ENCODE measurements at places on chromosomes 2 and 18.

DNA sequence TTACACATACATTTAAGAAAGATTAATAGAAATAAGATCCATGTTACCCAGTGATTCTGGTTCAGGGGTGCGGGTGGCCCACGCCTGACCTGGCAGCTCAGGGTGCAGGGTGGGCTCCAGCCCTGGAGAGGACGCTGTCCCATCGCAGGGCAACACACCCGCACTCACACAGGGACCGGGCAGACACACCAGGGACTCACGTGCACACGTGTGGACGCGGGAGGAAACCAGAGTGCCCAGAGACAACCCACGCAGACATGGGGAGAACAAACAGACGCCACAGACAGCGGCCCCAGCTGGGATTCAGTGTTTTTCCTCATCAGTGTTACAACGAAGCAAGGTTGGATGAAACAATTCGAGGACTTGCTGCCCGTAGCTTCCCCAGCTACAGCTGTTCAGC is 8.4 kb upstream of the ALLC start:
- DNase-seq: no peak

GRCh38 chr2:189499137-189499536 is 57.9 kb downstream of the WDR75 start:
- no peak for DNase-seq

DNA sequence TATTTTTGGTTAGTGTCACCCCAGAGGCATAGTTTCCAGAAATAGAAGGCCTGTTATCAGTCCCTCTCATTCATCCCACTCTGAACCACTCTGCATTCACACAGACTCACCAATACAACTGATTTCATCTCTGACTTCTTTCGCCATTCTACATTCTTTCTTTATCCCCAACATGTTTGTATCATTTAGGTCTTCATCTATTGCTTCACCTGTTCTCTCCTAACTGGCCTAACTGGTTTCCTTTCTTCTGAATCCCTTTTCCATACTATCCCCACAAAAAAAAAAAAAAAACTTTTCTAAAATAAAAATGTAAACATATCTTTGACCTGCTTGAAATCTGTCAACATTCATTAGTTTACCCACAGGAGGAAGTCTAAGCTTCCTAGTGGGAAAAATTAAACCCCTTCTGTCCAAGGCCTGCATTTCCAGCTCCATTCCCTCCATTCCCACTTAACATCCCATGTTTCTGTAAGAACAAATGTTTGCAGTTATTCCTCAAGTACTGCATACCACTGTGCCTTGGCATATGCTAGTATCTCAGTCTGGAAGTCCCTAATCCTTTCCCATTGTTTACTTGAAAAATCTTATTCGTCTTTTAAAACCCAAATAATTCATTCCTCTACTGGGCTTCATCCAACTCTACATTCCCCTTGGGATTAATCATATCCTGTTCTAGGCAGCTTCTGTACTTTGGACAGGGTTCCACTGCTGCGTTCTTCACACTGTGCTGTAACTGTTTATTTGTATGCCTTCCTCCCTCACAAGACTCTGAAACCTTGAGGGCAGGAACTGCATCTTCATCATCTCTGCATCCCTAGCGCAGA is 68.5 kb downstream of the FIGN start:
- no peak for DNase-seq

GRCh38 chr18:79387214-79387613 is 8.5 kb upstream of the NFATC1 start:
- no peak for DNase-seq

DNA sequence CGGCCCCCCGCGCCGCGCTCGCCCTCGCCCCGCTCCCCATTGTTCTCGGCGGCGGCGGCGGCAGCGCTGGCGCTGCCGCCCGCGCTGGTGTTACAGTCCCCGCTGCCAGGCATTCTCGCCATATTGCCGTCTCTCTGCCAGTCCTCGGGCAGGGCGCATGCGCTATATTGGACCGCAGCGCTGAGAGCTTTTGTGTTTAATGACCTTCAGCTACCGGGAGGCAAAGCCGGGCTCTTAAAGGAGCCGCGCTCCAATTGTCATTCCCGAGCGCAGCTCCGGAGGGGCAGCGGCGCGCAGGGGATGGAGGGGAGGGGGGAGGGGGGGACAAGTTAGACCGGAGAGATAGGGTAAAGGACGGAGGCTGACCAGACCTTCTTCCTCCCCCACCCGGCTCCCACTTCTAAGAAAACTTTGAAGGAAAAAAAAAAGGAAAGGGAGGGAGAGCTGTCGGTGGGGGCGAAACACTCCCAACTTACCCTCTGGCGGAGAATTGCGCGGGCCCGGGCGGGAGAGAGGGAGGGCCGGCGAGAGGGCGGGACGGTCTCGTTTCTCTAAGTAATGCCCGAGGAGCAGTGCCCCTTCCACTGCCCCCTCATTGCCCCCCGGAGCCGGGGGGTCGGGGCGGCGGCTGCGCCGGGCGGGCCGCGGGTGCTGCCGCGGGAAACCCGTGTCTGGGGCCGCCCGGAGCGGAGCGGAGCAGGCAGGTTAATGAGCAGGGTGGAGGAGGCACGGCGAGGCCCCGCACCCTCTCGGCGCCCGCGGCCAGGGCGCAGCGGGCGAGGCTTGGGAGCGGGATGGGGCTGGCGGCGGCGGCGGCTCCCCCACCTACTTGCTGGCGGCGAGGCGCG is at the start of gene KCTD1:
TSS of gene KCTD1 (minus strand) at position 139 of the 848 bp plus-strand sequence. CDS start at position 122, 17 bp downstream.
- DNase-seq: no peak

DNA sequence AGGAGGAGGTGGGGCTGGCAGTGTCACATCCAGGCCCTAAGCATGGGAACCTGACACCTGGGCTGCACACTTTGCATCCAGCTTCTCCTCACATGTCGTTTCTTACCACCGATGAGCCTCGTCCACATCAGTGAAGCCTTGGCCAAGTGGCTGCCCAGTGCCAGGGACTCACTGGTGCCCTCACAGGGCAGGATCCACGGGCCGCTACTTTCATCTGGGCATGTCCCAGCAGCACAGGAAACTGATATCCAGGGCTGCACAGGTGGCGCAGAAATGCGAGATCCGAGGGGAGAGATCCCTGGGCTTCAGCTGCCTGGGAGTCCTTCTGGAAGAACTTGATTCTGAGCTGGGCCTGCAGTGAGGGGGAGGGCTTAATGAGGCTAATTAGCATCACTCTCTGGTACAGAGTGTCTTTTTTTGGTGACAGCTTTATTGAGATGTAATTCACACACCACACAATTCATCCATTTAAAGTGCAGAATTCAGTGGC is 291.6 kb upstream of the HDAC4 start:
- DNase-seq: no peak

DNA sequence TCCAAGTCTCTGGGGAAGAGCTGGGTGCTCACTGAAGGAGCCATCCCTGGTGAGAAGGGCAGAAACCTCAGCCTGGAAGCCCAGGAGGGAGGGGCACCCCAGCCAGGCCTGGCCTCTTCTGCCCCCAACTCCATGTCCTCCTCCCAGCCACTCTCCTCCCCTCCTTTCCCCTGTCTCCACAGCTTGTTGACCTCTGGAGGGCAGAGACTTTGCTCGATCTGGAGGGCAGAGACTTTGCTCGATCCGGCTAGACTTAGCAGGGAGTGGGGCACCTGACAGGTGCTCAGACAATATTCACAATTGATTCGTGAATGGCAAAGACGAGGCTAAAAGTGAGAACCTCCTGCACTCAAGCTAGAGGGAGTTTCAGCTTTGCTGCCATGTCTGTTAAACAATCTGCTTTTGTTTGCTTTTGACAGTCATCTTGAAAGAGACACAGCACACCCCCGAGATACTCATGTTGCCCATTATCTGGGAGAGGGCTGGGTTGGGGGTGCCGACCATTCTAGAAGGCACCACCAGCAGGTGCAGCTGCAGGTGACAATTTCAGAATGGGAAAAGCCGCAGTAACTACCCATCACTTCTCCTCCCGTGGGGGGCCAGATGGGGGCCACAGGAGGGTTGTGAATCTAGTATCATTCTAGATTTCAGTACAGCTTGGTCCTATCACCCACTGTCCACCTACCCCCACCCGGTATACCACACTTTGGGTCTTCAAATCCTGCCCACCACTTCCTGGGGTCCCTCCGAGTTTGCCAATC is 54.8 kb downstream of the DNMT3A start:
- DNase-seq: no peak

GRCh38 chr18:27540111-27540510 is 355.0 kb upstream of the CHST9 start:
- DNase-seq: no peak

- DNase-seq: no peak
Measured at GRCh38 chr2:88265352-88266303, 95.5 kb downstream of the THNSL2 start.

- DNase-seq: no peak
Measured at GRCh38 chr2:132496555-132496954, 80.0 kb downstream of the GPR39 start.

DNA sequence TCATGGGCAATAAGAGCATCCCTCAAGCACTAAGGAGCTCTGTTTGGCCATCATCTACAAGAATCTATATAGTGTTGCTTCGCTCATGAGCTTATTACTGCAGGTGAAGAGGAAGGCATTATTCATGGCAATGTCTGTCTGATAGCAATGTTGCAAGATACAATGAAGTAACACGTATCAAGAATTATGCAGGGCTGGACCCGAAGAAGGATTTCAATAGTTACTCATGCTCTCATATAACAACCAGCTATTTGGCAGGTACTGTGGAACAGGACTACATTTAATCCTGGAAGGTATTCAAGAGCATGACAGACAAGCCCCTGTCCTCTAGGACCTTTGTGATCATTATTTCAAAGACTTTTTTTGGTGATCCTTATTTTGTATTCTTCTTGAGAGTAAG is 109.6 kb downstream of the LAMA3 start:
- no peak for DNase-seq

- DNase-seq: no peak
Measured at GRCh38 chr18:57920036-57920435, 116.9 kb upstream of the ATP8B1 start.

DNA sequence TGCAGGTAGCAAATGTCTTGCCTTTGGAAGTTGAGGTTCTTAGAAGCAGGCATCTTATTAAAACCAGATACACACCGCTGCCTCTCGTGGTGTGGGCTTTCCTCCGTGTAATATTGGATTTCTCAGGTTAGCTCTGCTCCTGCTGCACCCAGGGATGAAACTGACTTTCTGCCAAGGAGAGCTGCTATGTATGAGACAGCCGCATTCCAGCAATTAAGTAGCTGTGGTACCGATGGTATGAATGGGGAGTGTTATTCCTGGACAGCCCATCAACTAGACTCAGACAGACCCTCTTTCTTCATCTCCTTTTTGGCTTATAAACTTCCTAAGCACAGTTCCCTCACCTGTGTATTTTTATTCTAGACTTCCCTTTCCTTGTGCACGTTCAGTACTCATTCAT is 6.8 kb upstream of the EHD3 start:
- DNase-seq: no peak

DNA sequence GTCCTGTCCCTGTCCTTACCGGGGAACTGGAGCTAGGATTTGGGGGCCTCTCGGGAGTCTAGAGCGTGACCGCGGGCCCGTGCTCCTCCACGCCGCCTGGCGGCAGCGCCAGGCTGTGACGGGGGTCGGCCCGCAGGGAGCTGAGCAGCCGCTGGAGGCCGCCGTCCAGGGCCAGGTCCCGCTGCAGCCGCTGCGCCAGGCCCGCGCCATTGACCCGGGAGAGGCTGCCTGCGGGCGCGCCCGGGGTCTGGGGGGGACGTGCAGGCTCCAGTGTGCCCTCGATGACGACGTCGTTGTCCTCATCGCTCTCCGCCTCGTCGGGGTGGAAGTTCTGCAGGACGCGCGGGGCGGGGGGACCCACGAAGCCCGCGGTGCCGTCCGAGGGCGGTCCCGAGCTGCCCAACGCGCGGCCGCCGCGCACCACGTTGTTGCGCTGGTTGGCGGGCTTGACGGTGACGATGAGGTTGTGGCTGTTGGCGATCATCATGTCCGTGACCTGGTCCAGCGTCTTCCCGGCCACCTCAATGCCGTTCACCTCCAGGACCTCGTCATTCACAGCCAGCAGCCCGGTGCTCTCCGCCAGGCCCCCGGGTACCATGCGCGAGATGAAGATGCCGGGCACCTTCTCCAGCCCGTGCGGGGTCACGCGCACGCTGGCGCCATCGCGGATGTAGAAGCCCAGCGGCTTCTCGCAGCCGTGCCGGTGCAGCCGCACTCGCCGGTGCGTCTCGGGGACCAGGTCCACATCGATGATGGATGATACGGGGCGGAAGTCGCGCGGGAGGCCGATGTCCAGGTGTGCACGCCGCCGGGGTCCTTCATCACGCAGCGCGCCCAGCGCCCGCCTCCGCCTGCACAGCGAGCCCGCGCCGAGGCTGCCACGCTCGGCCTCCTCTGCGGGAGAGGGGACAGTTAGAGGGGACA is 50.9 kb downstream of the ADNP2 start:
- DNase-seq: no peak

GRCh38 chr2:76958749-76959148 is 563.4 kb downstream of the LRRTM4 start:
- no peak for DNase-seq

Measured in cerebellar nuclear complex (tissue), 1 donor.